ENCODE measurements at places on chromosomes 6 and 20. TPM values are rescaled to one million over a fixed set of nuclear protein-coding genes. Genes with fewer than 3 reads are reported as not detected.
A peak's percentile ranks its signal among the peaks of the same experiment; 100 is the strongest.

GRCh38 chr20:32144898-32145662 lies 35.6 kb downstream of the TM9SF4 start:
- no peak overlapping the region for H3K4me3 ChIP-seq
- DNase-seq, result no peak
- no peaks in the 10 kb centered on the region for H3K27me3 ChIP-seq
- no peak overlapping the region for H3K27ac ChIP-seq
- no peaks in the 10 kb centered on the region for H3K4me1 ChIP-seq
- peaks cover 62% of the 10 kb centered on the region for H3K36me3 ChIP-seq

RIPOR2 gene
- 1.6 TPM for total RNA-seq

GRCh38 chr20:50371878-50372769 lies 138.1 kb upstream of the PTPN1 start:
- no peaks in the 10 kb centered on the region for H3K36me3 ChIP-seq
- H3K4me3 ChIP-seq, result no peak overlapping the region
- DNase-seq, result no peak

CNKSR3 gene
- 13.2 TPM for total RNA-seq

- peak; percentile 76 for DNase-seq
- peak overlapping the region; percentile 68 for H3K27ac ChIP-seq
- peaks cover 47% of the 10 kb centered on the region for H3K4me1 ChIP-seq
- no peaks in the 10 kb centered on the region for H3K36me3 ChIP-seq
- H3K27me3 ChIP-seq, result no peaks in the 10 kb centered on the region
Observed at GRCh38 chr20:37986873-37987601, 46.2 kb downstream of the TTI1 start.

TSHZ2 gene
- 6.0 TPM for total RNA-seq

GRCh38 chr6:34855463-34855862 lies 32.4 kb downstream of the TAF11 start:
- H3K27ac ChIP-seq, result no peak overlapping the region
- no peaks in the 10 kb centered on the region for H3K4me1 ChIP-seq
- DNase-seq, result no peak
- H3K4me3 ChIP-seq, result no peak overlapping the region

DNA sequence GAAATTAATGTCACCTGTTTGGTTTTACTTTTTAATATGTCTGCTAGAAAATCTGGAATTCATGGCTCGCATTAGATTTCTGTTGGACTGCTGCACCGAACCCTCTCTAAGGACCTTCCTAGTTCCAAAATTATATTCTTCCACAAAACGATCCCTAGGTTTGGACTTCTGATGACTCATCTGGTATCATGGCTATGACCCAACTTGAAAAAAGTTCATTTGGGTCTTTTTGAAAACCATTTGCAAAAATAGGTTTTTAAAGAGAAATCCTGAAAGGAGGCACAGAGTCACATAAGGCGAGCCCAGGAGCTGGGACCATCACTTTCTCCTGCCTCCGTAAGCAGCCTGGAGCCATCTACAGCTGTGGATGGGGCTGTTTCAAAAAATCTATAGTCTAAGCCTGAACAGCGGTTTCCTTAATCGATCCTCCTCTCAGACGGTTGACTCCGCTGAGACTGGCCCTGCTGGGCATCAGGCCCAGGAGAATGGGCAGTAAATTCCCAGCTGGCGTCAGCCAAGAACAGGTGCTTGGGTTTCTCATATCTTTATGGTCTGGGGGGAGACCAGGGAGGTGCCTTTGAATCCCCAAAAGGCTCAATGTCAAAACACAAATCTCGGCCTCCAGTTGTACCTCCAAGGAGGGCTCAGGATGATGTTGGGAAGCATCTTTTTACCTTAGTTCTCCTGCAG lies 44.6 kb downstream of the SLC24A3 start:
- H3K4me1 ChIP-seq, result no peaks in the 10 kb centered on the region
- H3K27ac ChIP-seq, result no peak overlapping the region
- DNase-seq, result no peak

DNA sequence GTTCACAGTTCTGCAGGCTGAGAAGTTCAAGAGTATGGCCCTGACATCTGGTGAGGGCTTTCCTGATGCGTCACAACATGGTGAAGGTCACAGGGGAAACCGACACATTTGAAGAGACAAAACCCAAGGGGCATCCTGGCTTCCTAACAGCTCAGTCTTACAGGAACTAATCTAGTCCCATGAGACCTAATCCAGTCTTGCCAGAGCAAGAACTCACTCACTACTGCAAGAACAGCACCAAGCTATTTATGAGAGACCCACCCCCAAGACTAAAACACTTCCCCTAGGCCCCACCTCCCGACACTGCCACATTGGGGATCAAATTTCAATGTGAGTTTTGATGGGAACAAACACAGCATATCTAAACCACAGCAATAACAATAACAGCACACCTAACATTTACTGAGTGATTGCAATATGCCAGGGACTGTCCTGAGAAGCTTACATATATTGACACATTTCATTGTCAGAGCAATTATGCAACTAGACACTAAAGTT lies 46.6 kb downstream of the TPBG start:
- H3K4me1 ChIP-seq, result no peaks in the 10 kb centered on the region
- no peak overlapping the region for H3K4me3 ChIP-seq
- H3K27ac ChIP-seq, result no peak overlapping the region

DNA sequence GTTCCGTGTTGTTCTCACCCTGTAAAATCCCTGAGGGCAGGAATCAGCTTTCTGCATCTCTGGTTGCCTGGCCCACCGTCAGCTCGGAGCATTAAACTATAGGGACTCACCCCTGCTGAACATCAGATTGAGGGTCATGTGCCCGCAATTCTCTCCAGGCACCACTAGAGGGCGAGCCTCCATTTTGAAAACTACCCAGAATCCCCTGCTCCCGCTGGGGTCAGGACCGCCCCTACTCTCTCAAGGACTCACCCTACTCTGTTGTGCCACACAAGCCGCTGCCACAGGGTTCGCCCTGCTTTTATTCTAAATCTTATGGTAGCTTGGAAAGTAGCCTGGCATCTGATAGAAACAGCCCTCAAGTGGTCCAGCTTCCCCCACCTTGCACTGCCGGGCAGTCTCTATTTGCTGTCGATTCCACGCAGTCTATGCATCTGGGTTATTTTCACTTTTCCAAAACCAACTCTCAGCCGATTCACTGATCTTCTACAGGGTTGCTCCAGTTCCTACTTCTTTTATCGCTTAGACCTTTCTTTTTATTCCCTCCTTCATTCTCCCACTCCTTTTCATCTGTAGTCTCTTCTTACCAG lies 244.1 kb upstream of the QKI start:
- no peak overlapping the region for H3K27ac ChIP-seq
- H3K36me3 ChIP-seq, result no peaks in the 10 kb centered on the region
- H3K27me3 ChIP-seq, result no peaks in the 10 kb centered on the region
- H3K4me3 ChIP-seq, result no peak overlapping the region
- H3K4me1 ChIP-seq, result no peaks in the 10 kb centered on the region

DNA sequence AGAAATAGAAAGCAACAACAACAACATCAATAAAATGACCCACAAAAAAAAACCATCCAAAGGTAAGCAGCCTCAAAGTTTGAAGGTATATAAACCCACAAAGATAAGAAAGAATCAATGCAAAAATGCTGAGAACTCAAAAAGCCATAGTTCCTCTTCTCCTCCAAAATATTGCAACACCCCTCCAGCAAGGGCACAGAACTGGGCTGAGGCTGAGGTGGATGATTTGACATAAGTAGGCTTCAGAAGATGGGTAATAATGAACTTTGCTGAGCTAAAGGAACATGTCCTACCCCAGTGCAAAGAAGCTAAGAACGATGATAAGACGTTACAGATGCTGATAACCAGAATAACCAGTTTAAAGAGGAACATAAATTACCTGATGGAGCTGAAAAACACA lies 188.8 kb upstream of the BTBD3 start:
- H3K27me3 ChIP-seq, result no peaks in the 10 kb centered on the region
- no peak overlapping the region for H3K27ac ChIP-seq
- no peak for DNase-seq

- no peak overlapping the region for H3K4me3 ChIP-seq
- no peaks in the 10 kb centered on the region for H3K4me1 ChIP-seq
- no peak for DNase-seq
- no peak overlapping the region for H3K27ac ChIP-seq
- no peaks in the 10 kb centered on the region for H3K36me3 ChIP-seq
Observed at GRCh38 chr6:122810189-122810588, 21.1 kb downstream of the SMPDL3A start.

DNA sequence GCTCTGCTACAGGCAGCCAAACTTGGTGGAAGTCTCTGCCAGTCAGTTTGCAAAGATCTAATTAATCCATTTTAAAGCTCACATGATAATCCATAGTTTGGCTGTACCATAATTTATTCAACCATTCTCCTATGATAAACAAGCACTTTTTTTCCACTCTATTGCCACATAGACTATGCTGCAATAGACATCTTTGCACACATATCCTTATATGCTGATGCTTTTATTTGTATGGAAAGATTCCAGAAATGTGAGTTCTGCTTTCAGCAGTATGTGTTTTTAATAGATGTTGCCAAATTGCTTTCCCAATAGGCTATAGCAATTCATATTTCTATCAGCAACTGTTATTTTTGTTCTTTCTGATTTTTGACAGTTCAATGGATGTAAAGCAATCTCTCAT lies 628.0 kb downstream of the KIF16B start:
- H3K27ac ChIP-seq, result no peak overlapping the region
- DNase-seq, result no peak
- H3K4me1 ChIP-seq, result no peaks in the 10 kb centered on the region
- no peak overlapping the region for H3K4me3 ChIP-seq

DNA sequence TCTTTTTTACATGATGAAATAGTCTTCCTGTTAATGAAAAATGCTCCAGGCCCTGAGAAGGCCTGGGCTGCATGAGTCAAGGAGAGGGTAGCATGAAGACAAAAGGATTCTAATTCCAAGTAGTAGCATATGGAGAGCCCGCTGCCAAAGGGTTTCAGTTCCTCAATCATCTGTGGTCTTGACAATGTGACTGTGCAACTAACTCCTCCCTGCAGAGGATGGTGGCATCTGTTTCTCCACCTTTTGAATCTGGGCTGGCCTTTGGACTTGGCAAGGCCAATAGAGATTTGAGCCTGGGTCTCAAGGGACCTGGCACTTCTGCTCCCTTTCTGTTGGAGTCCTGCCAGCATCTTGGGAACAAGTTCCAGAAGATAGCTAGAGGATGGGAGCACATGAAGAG lies 35.1 kb upstream of the ANKEF1 start:
- H3K36me3 ChIP-seq, result no peaks in the 10 kb centered on the region
- H3K27ac ChIP-seq, result no peak overlapping the region
- no peaks in the 10 kb centered on the region for H3K27me3 ChIP-seq

DNA sequence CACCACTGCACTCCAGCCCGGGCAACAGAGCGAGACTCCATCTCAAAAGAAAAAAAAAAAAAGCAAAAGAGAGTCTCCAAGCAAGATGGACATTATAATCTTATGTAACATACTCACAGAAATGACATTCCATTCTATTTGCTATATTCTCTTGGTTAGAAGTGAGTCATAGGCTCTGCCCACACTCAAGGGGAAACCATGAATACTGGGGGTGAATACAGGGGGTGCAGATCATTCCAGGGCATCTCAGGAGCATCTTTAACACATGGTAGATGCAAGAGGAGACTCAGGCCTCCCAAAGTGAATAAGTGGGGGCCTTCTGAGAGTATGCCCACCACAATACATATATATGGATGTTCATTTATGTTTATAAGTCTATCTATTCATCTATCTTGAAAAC lies 18.3 kb upstream of the RANBP9 start:
- no peak overlapping the region for H3K27ac ChIP-seq
- peaks cover 7% of the 10 kb centered on the region for H3K4me1 ChIP-seq
- DNase-seq, result no peak
- H3K36me3 ChIP-seq, result no peaks in the 10 kb centered on the region
- H3K4me3 ChIP-seq, result no peak overlapping the region

DNA sequence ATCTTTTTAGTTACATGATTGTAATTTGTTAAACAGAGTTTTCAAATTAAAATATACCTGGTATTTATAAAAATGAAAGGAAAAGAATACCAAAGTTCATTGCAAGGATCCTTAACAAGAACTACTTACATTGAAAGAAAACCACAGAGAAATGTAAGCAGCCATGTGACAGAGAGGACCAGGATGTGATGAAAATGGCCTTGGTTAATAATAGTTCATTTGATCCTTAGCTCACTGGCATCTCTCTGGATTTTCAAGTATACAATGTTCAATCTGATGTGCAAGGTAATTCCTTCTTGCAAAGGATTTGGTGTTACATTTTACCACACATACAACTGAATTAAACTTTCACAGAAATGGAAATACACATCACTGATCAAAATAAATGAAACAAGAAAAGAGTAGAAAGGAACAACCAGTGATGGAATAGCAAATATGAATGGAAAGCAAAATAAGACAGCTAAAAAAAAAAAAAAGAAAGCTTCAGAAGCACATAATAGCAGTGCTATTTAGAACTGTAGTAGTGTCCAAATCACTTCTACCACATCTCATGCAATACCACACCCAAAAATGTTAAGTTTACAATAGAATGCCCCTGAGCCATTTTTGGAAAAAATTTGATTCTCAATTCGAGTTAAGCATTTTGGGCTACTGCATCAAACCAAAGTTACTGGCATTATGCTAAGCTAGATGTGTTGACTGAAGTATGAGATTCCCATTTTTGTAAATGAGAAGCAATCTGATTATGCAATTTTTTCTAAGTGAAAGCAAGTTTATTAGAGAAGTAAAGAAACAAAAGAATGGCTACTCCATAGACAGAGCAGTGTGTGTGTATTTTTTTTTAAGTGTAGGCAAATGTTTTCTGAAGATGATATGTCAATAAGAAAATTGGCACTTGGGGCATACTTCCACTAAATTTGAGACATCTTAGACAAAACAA lies 22.6 kb upstream of the HLA-A start:
- no peaks in the 10 kb centered on the region for H3K27me3 ChIP-seq
- H3K36me3 ChIP-seq, result no peaks in the 10 kb centered on the region
- no peak overlapping the region for H3K27ac ChIP-seq

GRCh38 chr20:5070081-5070480 lies 49.7 kb downstream of the PCNA start:
- no peak overlapping the region for H3K27ac ChIP-seq
- H3K27me3 ChIP-seq, result no peaks in the 10 kb centered on the region
- H3K36me3 ChIP-seq, result no peaks in the 10 kb centered on the region
- DNase-seq, result no peak

MCHR2 gene
- total RNA-seq, result not detected

DNA sequence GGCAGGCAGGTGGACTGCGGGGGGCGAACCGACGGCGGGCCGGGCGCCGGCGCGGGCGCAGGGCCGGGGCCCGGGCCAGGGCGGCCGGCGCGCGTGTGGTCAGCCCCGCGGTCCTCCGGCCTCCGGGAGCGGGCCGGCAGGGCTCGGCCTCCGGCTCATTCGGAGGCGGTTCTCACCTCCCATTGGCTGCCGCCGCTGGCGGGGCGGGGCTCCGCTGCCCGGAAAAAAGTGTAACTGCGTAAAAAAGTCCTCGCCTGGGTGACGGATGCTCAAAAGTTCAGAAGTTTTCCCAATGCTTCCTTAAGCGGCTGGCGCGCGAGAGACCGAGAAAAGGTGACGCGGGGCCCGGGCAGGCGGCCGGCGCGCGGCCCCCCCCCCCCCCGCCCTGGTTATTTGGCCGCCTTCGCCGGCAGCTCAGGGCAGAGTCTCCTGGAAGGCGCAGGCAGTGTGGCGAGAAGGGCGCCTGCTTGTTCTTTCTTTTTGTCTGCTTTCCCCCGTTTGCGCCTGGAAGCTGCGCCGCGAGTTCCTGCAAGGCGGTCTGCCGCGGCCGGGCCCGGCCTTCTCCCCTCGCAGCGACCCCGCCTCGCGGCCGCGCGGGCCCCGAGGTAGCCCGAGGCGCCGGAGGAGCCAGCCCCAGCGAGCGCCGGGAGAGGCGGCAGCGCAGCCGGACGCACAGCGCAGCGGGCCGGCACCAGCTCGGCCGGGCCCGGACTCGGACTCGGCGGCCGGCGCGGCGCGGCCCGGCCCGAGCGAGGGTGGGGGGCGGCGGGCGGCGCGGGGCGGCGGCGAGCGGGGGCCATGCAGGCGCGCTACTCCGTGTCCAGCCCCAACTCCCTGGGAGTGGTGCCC lies at the start of gene FOXC1:
Gene FOXC1 (plus strand): TSS at position 268 of the 849 bp plus-strand sequence. CDS start 531 bp downstream, at position 799.
- DNase-seq, result peak; percentile 89
- peaks cover 73% of the 10 kb centered on the region for H3K4me1 ChIP-seq
- peak within 1 kb of the TSS; percentile 87 for H3K27ac ChIP-seq
- peaks cover 56% of the 10 kb centered on the region for H3K27me3 ChIP-seq
